ENCODE measurements at places on chromosomes 3 and 15. TPM values are rescaled to one million over a fixed set of nuclear protein-coding genes. Genes with fewer than 3 reads are reported as not detected.

GRCh38 chr3:124700880-124701684 is 29.2 kb upstream of the UMPS start:
- no peak for DNase-seq

GRCh38 chr3:160224811-160225175 is 429 bp upstream of the C3orf80 start:
- no peak for DNase-seq

DNA sequence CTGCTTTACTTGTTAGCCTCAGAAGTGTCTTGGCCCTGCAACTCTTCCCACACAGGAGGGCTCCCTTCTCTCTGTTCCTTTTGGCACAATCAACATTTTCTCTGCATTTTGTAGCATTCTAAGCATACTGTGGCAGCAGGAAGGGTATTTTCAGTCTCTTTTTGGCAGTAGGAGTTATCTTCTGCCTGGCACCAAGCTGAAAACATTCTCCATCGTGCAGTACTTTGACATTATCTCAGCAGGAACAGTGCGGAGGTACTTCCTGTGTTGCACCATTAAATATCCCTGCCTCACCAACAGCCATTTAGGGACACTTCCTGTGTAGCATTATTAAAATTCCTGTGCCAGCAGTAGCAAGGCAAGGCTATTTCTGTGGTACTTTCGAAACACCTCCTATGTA is 233.2 kb upstream of the SEMA6D start:
- no peak for DNase-seq

DNA sequence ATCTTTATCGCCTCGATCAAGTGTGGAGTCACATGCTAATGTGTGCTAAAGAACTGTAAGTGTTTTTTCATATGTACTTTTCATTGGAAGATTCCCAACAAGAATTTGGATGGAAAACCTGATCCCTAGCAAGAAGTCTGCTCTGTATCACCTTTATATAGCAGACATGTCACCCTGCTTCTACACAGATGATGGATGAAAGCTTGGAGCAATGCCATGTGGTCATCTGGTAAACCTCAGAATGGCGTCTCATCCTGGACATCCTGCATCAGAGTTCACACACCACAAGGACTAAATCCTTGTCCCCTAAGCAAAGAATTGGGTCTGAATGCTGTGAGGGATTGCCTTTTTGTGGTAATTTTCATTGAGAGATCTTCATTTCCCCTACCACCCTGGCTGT is 42.1 kb upstream of the CTDSPL start:
- DNase-seq = no peak

DNA sequence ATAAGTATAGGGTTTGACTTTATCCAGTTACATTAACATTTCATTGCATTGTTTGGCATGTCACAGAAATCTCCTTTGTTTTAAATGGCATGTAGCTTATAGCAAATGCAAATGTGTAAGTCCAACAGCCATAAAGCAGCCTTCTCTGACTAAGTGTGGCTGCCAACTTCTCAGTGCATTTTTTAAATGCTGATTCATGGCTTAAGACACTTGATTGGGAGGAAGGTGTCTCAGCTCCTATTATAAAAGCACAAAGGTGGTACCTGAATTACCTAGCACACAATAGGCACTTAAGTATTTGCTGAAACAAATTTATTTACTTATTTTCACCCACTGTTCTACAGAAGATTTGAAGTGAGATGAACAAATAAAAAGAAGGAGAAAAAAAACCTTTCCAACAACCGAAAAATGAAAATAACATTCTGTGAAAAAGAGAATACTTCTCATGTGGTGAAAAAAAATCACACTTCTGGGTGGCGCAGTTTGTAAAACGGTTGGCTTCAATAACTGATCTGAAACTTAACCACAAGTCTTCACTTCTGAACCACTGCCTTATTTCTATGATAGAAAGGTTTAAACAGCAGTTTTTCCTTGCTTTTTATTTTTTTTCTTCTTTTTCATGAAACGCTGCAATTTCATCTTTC is 105.5 kb upstream of the ICE2 start:
- no peak for DNase-seq

GRCh38 chr3:79233431-79234060 is 534.3 kb downstream of the ROBO1 start:
- no peak for DNase-seq

- DNase-seq = no peak
Observed at GRCh38 chr3:72143322-72143721, 358.4 kb upstream of the PROK2 start.

DNA sequence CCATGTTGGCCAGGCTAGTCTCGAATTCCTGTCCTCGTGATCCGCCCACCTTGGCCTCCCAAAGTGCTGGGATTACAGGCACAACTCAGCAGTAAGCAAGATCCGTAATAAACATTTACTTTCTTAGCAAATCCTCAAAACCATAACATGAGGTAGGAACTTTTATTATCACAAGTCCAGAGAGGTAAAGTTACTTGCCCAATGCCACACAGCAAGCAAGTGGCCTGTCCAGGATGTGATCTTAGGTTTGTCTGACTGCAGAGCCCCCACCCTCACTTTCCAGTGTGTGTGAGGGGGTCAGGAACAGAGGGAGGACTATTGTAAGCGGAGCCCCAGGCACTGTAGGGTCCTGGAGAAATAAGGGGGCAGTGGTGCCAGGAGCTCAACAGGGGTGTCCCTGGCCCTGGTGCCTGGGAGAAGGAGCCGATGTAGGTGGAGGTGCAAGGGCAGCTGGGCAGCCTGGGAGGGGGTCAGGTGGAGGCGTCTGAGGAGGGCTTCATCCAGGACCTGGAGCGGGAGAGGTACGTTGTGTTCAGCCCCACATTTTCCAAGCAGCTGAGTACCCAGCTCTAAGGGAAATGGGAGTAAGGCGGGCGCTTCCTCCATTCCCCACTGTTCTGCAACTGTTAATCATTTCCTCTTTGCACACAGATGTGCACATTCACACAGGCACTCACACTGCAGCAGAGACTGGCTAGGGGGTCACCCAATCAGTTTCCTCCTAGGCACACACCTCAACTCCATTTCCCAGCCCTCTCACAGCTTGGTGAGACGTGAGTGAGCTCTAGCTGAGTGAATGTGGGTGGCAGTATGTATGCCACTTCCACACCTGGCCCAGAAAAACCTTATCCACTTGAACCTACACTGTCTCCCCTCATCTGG is 5.9 kb downstream of the RPUSD3 start:
- DNase-seq = no peak

- no peak for DNase-seq
Observed at GRCh38 chr15:63180746-63181145, 8.7 kb upstream of the RAB8B start.

- no peak for DNase-seq
Observed at GRCh38 chr3:23550402-23550801, 255.4 kb upstream of the UBE2E1 start.

GRCh38 chr3:79011821-79012529 is 755.8 kb downstream of the ROBO1 start:
- no peak for DNase-seq

DNA sequence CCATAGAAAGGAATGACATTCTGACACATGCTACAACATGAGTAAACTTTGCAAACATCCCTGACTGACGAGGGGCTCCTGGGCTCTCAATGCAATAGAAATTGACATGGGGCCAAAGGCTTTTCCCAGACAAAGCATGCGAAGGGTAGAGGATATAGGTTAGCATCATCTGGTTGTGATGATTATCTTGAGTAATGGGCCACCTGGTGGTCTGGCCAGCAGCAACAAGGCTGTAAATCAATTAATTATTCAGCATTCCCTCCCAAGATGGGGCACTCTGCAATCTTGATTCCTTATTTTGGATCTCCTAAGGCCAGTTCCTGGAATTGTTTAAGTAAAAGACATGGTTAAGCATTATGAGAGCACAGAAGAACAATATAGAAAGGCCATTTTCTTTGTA is 99.2 kb downstream of the AGBL1 start:
- no peak for DNase-seq

DNA sequence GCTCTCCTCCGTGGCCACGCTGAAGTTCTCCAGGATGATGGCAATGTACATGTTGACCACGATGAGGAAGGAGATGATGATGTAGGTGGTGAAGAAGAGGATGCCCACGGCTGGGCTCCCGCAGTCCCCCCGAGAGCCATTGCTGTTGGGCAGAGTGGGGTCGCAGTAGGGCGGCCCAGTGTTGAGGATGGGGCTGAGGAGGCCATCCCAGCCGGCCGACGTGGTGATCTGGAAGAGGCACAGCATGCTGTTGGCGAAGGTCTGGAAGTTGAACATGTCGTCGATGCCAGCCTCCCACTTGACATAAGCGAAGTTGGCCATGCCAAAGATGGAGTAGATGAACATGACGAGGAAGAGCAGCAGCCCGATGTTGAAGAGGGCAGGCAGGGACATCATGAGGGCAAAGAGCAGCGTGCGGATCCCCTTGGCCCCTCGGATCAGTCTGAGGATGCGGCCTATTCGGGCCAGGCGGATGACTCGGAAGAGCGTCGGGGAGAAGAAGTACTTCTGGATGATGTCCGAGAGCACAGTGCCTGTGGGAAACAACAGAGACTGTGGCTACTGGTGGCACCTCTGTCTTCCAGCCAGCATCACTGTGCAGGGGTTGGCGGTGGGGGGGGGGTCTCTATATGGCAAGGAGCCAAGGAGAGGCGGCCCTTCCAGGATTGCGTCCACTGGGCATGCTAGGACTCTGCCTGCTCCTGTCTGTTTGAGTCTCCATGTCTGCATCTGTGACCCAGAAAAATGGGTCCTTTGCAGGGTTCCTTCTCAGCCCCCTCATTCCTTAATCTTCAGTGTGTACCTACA is 55.1 kb downstream of the EXOG start:
- DNase-seq = peak; percentile 62

GRCh38 chr3:12882336-12883310 is 41.3 kb upstream of the RPL32 start:
- no peak for DNase-seq

- DNase-seq = no peak
Observed at GRCh38 chr3:197466586-197467399, 89.0 kb downstream of the BDH1 start.

GRCh38 chr3:154943981-154944380 is 136.1 kb upstream of the MME start:
- DNase-seq = no peak

GRCh38 chr15:39922462-39923092 is 2.5 kb upstream of the GPR176 start:
- DNase-seq = no peak

DNA sequence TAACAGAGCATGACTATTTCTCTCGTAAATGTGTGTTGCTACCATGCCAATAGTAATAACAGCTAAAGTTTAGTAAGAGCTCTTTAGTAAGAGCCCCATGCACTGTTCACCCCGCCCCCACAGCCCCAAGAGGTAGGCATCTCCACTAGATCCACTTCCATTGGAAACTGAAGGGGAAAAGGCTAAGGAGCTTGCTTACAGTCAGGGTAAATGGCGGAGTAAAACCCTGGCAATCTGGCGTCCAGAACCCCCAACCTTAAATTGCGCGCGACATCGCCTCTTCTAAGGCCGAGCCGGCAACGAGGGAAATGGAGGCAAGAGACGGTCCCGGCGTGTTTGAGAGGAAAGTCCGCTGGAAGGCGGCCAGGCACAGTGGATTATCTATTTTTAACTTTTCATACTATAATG is 654 bp upstream of the C3orf38 start:
- DNase-seq = no peak

- DNase-seq = no peak
Observed at GRCh38 chr15:68318931-68319909, 41.7 kb downstream of the FEM1B start.

GRCh38 chr3:118943597-118943996 is 91.0 kb downstream of the IGSF11 start:
- no peak for DNase-seq

DNA sequence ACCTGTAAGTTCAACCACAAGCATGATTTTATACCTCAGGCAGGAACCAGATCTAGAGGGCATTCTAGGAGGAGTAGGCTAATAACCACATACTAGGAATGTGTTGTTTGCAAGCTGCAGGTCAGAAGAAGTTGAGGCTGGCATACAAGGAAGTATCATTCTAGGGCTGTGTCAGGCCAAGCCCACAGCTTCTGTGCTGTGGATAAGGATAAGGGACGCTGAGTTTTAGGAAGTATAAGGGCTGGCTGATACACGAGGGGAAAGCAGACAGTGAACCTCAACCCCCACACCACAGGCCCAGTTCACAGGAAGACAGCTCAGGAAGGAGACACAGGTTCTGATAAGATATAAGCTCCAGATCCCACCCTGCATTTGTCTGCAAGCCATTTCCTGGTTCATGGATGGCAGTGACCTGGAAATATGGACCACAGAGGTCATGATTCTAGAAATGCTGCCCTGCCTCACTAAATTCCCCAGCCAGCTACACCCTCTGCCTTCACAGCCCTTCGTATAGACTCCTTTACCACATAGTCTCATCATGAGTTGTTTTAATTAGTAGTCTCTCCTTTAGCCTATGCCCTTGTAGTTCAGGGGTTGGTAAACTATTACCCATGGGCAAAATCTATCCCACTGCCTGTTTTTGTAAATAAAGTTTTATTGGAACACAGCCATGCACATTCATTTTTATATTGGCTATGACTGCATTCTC is 260.7 kb downstream of the OPA1 start:
- DNase-seq = no peak

DNA sequence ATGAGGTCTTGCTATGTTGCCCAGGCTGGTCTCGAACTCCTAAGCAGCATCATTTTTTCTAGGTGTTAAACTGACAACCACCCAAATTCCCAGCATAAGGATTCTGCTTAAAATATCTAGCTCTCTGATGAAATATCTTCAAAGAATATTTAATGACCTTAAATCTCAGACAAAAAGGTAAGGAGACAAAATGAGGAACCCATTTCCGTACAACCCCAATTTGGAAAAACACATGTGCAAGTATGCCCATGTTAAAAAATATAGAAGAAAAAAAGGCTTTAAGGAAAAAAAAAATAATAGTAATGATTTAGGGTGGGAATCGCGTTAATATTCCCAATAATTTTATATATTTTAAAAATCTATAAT is 1.4 kb upstream of the SACM1L start:
- DNase-seq = no peak

- no peak for DNase-seq
Observed at GRCh38 chr3:128623762-128624176, 26.8 kb downstream of the RPN1 start.

Gene FAM81A
- total RNA-seq = 11.0 TPM

Gene SMCO1
- 78.6 TPM for total RNA-seq

Gene GPR62
- total RNA-seq = 0.22 TPM

Gene GP5
- total RNA-seq = not detected

Gene TMEM115
- 26.4 TPM for total RNA-seq

Gene CTSH
- 67.8 TPM for total RNA-seq

Gene MEX3B
- total RNA-seq = 4.0 TPM

Gene MESP1
- 7.4 TPM for total RNA-seq

Gene ALG1L2
- total RNA-seq = not detected

Gene BTD
- 13.5 TPM for total RNA-seq

Gene ACSBG1
- total RNA-seq = 0.14 TPM

Gene ITIH1
- not detected for total RNA-seq

Gene CGNL1
- total RNA-seq = 10.0 TPM

Gene SMAD6
- total RNA-seq = 16.2 TPM

Gene OIP5
- 0.51 TPM for total RNA-seq
